ENCODE measurements at places on chromosomes 12 and 14.

DNA sequence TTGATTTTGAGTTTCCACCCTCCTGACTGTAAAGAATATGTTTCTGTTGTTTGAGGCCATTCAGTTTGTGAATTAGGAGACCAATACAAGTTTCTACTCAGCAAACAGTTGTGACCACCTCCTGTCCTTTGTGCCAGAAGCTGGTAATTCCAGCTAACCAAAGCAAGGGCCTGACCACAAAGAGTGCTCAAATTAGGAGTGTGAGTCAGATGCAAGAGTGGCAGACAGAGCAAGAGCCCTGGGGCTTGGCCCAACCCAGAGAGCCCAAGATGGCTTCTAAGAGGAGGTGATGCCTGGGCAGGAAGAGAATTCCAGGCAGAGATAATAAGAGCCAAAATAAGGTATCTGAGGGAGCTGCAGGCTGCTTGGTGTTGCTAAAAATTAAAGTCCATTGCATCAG lies 77.7 kb upstream of the C14orf132 start:
- DNase-seq, result no peak

- no peak for DNase-seq
Measured at GRCh38 chr12:87943762-87944161, 85.4 kb downstream of the C12orf50 start.

DNA sequence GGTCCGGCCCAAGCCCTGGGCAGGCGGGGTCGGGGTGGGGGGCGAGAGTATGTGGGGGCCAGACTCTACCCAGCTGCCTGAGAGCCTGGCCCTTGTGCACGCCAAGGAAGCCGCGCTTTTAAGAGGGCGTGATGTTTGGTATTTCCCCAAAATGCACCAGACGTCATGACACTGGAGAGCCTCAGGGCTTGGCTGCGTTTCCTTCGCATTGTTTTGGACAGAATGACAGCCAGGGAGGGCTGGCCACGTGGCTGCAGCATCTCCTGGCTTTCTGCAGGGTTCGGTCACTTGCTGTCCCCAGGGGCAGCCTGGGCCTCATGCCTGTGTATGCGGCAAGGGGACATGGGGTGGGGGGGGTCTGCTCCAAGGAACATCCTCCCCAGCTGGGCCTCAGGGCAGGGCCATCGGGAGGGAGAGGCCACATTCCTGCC lies 16.1 kb upstream of the NUDT14 start:
- DNase-seq, result no peak

DNA sequence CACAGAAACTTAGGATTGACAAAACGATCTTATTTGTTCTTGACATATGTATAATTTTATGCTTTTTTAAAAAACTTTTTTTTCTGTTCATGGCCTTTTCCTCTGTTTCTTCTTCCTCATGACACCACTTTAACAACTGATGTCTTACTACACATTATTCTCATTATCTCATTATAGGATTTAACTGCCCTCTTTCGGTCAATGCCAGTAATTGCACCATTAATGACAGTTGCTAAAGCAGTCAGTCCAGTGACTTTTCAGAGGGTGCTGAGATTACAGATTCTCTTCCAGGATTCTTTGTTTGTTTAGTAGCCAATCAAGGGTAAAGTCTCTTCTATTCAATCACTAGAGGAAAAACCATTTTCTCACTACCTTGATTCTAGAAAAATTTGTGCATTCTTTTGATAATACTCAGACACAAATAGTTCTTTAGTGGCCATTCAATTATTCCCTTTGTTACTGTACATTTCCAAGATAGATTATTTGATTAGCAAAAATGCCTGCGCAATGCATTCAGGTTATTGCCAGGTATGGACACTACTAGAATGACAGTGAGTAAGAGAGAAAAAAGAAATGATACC lies 50.1 kb downstream of the KLRG1 start:
- no peak for DNase-seq

GRCh38 chr12:1655225-1655788 lies 26.3 kb downstream of the WNT5B start:
- DNase-seq, result no peak

DNA sequence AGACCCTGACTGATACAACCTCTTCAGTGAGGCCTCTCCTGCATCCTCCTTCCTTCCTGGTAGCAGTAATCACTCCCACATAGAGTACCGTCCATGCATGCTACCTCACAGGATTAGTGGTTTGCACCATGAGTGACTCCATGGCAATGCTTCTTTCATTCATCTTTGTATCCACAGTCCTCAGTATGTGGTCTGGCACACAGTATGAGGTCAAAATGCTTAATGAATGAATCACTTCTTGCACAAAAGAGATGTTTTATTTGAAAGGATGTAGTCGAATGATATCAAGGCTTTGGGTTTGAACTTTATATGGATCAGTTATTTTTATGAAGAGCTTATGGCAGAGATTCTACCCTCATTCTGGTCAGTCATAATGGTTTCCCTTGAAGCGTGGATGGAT lies 42.2 kb downstream of the KCNA5 start:
- DNase-seq, result no peak

DNA sequence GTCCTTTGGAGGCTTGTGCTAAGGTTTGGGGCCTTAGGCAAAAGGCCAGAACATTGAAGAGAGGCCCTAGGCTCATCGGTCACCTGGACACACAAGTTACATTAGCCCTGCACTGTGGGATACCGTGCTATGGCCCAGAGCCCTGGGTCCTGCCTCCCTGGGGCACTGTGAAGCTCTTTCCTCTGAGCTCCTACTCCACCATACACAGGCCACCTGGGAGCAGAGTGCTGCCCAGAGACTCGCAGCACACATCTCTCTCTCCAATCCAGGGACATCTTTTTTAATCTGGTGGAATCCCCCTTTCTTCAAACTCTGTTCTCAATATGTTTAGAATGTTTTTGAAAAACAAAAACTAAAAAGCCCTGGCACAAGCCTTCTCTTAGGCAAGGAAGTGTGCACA lies 314.2 kb upstream of the RGS6 start:
- no peak for DNase-seq

All from activated CD4-positive, alpha-beta T cell treated with anti-CD3 and anti-CD28 coated beads for 1 hour (primary cell).